ENCODE measurements at places on chromosomes 12 and 14.
A peak's percentile ranks its signal among the peaks of the same experiment; 100 is the strongest.

- no peak for DNase-seq
Observed at GRCh38 chr14:90850487-90850886, 34.3 kb upstream of the TTC7B start.

- DNase-seq, result no peak
Observed at GRCh38 chr12:47048541-47048940, 30.9 kb upstream of the PCED1B start.

DNA sequence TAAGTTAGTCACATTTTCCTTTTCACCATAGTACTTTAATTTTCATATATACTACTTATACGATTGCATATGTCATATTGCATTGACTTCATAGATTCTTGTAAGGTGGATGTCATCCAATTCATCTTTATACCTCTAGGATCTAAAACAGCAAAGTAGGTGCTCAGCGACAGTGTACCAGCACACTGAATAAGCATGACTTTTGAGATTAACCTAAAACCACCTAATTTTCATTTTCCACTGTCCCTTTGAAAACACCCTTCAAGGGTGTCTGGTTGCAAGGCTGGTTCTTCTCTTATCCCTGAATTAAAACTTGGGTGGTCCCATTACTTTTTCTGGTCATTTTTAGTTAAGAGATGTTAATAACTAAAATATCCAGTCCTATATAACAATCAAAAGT is 4.4 kb downstream of the GPR19 start:
- no peak for DNase-seq

DNA sequence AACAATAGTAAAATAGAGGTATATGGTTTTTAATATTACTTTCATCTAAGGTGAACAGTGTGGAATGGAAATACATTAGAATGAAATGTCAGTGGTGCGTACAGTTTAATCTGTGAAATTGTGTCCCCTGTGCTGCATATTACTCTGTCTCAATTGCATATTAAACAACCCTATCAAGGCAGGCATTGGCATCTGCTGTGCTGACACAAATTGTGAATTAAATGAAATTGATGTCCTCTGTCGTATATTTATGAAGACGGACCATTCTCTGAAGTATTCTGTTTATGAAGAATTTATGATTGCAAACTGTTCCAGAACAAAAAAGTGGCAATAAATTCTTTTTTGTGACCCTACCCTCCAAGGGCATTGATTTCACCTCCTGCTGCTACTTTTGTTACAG is 204.4 kb upstream of the NPAS3 start:
- no peak for DNase-seq

DNA sequence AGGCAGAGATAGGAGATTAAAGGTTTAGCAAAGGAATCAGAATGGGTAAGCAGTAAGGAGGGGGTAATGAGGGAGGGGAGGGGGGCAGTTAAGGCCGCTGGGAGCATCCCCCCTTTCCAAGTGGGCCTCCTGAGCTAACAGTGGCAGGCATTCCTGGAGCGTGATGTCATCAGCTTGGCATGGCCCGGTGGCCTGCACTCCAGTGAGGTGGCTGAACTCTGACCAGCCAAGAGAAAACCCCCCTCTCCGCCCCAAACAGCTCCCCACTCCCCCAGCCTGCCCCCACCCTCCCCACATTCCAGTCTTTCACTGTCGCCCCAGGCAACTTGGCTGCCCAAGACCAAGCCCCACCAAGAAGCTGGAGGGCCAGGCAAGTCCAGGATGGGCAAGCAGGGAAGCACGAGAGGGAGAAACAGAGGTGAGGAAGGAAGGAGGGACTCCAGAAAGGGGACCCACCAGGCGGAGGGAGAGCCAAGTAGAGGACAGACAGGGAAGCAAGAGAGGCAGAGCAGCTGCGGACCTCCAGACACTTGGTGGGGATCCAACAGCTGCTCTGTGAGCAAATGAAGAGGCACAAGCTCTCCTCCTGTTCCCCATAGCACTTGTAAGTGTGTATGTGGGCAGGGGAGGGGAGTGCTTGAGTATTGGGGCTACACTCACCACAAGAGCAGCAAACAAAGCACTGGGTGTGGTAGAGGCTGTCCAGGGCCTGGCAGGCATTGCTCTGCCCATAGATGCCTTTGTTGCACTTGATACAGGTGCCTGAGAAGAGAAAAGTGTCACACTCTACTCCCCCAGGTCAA is 4.5 kb downstream of the AJUBA start:
- DNase-seq, result peak; percentile 80

GRCh38 chr14:97851428-97851995 is 1054.3 kb downstream of the VRK1 start:
- DNase-seq, result no peak
